SK-N-MC (cell line): ENCODE measurements at places on chromosomes 3 and 15.

DNA sequence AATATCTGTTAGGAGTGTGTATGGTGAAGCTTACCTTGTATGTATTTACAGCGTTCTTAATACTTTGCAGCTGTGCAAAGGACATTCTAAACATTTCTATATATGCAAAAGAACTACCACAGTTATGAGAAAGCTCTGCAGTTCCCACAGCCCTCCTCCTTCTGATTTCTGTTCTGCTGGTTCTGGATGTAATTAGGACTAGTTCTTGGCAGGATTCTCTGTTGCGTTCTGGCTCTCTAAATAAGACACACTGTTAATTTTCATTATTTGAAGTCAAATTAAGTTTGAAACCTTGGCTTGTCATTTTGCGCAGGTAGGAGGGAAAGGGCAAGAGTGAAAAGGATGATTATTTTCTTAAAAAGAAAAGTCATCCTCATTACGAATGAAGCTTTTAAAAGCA is 76.4 kb downstream of the FNDC3B start:
- no peak for DNase-seq

- DNase-seq, result no peak
Measured at GRCh38 chr3:50850639-50851511, 176.1 kb downstream of the DOCK3 start.

DNA sequence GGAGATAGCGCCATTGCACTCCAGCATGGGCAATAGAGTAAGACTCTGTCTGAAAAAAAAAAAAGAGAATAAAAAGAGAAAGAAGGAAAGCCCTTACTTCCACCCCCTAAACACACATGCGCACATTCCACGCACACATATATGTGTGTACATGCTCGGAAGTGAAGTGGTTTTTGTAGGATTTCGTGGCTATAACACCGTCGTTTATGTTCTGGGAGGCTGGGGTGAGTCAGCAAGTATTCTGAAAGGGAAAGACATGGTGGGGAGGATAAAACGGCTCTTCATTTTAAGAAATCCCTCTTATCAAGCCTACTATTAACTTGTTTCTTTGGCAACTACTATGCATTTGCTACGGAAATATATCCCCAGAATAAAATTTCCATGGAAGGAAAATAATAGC is 422.8 kb upstream of the TBL1XR1 start:
- no peak for DNase-seq

DNA sequence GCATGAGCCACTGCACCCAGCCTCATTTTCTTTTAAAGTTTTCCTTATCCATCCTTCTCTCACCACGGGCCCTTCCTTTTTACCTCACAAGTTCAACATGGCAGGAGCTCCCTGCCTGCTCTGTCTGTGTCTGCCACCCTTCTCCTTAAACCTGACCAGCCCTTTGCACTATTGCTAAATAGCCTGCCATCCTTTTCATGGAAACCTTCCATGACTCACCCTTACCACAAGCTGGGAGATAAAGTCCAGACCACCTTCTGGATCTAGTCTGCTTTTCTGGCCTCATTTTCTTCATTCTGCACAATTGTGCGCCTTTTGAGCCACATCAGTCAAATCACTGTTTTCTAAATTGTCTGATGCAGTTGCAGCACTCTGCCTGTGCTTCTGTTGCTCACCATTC is 8.9 kb downstream of the PARP14 start:
- no peak for DNase-seq

- DNase-seq, result no peak
Measured at GRCh38 chr15:77144026-77144425, 73.1 kb upstream of the TSPAN3 start.

GRCh38 chr15:85771781-85772445 is 22.8 kb downstream of the KLHL25 start:
- DNase-seq, result no peak

- no peak for DNase-seq
Measured at GRCh38 chr3:151410891-151411559, 26.5 kb upstream of the P2RY12 start.

DNA sequence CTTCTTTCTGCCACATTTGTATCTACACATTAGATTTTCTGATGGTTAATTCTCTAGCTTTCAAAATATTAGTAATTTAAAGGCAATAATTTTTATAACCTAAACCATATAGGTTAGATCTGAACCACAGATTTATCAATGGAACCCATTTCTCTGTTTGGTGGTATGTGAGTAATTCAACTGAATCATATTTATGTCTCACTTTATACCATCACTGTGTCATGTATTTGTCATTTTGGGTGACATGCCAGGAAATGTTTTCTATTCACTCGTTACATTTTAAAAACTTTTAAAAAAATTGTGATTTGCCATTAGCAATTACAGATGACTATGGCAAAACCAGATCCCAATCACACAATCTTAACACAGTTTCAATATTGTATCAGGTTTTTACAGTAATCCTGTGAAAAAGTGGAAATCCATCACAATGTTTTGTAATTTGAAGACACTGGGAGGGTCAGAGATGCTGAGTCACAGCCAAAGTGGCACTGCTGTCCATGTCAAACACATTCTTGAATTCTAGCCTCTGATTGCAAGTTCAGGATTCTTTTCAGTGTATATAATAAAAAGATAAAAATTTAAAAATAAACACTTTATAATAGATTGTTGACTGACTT is 356.0 kb upstream of the RBMS3 start:
- DNase-seq, result no peak

DNA sequence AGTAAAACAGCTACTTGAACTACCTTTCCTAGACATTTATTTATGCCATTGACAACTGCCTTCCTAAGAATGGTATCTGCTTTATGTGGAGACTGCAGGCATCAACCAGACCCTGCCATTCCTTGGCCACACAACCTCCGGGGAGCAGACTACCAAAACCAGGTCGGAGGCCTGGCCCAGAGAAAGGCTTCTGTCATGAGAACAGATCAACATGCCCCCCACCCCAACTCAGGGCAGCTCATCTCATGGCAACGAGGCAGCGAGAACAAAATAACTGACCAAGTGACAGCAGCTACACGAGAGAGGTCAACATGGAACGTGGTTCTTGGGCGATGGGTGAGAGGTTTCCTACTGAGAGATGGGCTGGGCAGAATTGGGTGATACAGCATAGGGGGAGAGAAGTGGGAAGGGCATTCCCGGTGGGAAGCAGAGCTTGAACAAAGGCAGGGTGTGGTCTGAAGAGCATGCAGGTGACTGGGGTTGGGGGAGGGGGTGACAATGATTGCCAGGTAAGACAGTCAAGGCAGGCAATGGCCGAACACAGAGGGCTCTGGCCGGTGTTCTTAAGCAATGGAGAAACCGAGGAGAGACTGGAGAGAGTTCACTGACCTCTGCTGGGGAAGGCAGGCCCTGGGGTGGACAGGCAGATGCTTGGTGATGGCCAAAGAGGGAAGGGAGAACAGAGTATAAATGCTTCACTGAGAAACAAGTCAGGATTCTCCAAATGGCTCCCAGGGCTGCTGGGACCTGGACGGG is 33.9 kb downstream of the CCDC12 start:
- DNase-seq, result no peak

DNA sequence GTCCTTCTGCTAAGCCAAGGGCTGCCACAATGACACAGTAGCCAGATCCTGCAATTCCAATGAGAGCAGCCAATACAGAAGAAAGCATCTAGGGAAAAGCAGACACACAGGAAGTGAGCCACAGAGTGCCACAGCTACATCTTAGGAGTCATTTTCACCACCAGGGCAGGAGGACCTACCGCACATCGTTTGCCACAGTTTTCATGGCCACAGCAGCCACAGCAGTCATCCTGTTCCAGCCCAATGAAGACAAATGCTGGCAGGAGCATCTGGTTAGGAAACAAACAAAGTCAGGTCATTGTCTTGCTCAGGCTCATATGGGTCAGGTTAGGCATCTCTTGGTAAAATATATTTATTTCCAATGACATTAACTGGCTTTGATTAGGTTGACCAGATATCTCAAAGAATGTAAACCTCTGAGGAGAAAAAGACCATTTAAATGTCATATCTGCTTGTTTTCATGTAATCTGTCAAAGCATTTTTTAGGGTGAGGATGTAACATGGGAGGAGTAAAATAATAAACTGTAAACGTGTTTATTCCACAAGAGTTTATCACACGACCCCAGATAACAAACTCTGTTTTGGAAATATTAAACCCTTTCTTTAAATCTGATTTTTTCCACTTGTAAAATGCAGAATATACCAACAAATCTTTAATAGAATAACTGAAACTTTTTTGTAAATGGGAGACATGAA is 1.8 kb downstream of the TM4SF1 start:
- DNase-seq, result no peak

DNA sequence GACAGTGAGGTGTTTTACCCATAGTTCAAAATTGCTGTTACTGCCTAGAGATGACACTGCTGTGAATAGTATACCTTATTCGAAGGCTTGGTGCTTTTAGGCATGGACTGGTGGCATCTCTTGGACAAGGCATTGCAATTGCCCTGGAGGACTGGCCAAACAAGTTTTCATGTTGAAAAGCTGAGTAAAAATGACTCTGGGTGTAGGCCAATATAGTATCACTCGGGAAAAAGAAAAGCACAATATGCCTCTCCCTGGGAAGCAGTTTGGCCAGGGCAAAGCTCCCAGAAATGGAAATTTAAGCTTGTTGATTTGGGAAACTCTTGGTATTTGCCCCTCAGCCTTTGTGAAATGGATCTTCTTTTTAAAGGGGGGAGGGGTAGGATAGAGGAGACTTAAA is 54.8 kb downstream of the ZNF609 start:
- no peak for DNase-seq

- no peak for DNase-seq
Measured at GRCh38 chr3:160860346-160860745, 104.3 kb downstream of the PPM1L start.

GRCh38 chr3:1117843-1118473 is 25.1 kb downstream of the CNTN6 start:
- no peak for DNase-seq

DNA sequence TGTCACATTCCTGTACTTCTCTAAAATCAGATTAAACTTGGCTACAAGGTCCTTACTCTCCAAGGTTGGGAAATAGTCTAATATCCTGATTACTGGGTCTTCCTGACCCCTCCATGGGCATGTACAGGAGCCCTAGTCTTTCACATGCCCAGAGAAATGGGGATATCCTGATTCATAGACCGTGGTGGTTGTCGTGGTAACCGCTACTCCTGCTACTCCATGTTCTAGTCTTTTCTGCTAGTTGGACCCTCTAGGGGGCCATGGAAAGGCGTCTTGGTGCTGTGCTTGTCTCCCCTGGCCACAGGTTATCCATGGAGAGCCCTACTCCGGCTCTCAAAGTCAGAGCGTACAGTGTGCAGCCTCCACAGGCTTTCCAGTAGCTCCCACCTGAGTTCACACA is 13.1 kb upstream of the ZBTB38 start:
- no peak for DNase-seq

GRCh38 chr3:171586274-171586673 is 126.1 kb upstream of the TNIK start:
- DNase-seq, result no peak

- no peak for DNase-seq
Measured at GRCh38 chr3:89154416-89154815, 47.0 kb downstream of the EPHA3 start.

DNA sequence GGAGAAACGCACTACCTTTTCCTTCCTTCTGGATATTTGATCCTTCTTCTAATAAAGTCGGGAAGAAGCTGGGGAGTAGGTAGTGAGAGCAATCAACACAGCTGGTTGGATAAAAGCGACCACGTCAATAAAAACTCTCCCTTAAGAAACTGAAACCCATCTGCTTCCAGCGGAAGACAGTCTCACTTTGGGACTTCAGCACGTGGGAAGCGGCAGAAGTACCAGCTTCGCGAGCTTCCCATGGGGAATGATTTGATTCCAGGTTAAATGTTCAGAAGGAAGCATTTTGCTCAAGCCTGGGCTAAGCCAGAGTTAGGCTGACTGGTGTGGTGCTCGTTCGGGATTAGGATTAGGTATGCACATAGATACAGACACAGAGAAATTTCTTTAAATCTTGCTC is 262.3 kb upstream of the LYSMD4 start:
- DNase-seq, result no peak

GRCh38 chr3:185337231-185337816 is 25.6 kb upstream of the MAP3K13 start:
- DNase-seq, result no peak

DNA sequence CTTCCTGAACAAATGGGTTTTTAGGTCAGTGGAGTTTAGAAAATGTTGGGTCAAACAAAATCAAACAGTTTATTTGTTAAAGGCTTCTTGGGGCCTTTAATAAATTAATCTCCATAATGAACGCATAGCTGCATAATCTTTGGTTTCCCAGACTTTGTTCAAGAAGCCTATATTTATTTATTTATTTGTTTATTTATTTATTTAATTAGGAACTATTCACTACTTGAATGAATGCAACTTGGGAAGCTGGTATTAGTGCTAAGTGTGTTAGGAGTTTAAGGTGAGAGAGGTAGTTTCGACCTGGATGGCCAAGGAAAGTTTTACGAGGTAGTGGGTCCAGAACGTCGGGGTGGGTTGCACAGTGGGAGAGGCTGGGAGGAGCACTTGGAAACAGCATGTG is 281.9 kb upstream of the C2CD4B start:
- no peak for DNase-seq

- no peak for DNase-seq
Measured at GRCh38 chr15:40368719-40369473, 10.9 kb downstream of the DISP2 start.

DNA sequence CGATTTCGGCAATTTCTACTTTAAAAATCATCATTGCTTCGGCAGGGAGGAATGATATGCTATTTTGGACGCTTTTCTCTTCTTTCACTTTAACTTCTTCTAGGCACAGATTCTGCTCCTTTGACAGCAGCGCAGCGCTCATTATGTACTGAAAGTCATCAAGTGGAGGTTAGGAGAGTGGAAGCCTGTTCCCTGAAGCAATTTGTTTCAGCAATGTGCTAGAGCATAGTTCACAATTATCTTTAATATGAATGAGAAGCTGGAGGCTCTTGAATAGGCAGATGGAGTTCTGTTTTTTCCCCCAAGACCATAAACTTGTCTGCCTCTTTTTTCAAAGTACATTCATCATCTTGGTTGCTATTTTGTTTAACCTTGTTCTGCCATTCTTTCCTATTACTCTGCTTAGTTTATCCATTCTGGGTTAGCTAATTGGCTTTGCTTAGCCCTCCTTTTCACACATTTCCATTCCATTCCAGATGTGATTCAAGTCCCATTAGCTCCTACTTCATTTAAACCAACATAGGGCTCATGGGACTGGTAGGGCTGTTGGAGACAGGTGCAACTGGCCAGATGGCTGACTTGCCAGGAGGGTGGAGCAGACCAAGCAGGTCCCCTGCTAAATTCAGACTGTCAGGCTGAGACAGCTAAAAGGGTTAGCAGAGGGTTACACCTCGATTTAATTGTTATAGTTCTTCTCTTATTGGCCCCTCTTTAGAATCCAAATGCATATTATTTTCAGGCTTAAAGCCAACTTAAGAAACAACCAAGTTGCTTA is 534.7 kb upstream of the CBLB start:
- no peak for DNase-seq

- no peak for DNase-seq
Measured at GRCh38 chr3:8869613-8870012, 93.7 kb downstream of the RAD18 start.
